ENCODE measurements at places on chromosomes 16 and 17.

DNA sequence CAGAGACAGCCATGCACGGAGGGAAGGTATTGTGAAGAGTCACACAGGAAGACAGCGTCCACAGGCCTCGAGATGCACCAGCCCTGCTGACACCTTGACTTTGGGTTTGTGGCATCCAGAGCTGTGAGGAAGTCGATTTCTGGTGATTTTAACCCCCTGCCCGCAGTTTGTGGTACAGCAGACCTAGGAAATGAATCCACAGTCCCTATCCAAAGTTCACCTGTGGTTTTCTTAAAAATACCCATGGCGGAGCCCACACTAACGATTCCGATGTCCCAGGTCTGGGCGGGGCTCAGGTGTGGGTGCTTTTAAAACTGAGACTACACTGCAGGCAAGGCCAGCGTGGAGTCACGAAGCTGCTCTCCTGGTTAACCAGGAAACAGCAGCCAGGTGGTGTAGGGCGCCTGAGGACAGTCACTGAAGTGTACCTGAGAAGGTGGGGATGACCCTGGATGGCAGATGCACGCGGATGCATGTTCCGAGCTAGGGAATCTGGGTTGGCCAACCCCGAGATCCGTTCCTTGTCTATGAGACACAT is 14.4 kb upstream of the MEAK7 start:
- peak; percentile 76 for DNase-seq

GRCh38 chr16:79598348-79599181 is 2.0 kb downstream of the MAF start:
- peak; percentile 55 for DNase-seq

DNA sequence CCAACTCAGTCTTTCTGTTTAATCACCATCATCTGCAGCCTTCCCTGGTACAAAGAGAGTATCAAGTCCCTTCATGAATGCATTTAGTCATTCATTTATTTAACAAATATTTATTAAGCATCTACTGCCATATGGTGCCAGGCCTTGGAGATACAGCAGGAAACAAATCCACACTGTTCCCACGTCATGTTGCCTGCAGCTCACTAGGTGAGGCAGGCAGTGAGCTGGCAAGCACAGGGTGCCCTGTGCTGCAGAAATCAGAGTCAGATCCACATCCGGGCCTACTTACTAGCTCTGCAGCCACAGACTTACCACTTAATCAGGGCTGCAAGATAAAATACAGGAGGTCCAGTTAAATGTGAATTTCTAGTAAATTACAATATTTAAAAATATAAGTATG is 38.5 kb upstream of the CES5A start:
- no peak for DNase-seq

- DNase-seq: no peak
Measured at GRCh38 chr16:67397812-67398545, 4.7 kb upstream of the TPPP3 start.

- DNase-seq: no peak
Measured at GRCh38 chr16:58123896-58124600, 5.1 kb downstream of the CFAP20 start.

GRCh38 chr17:7146115-7146514 is 31.5 kb upstream of the ASGR2 start:
- DNase-seq: no peak

GRCh38 chr17:19369846-19370492 is 7.4 kb upstream of the B9D1 start:
- DNase-seq: peak; percentile 39

- DNase-seq: no peak
Measured at GRCh38 chr17:51496378-51496777, 236.0 kb downstream of the UTP18 start.

DNA sequence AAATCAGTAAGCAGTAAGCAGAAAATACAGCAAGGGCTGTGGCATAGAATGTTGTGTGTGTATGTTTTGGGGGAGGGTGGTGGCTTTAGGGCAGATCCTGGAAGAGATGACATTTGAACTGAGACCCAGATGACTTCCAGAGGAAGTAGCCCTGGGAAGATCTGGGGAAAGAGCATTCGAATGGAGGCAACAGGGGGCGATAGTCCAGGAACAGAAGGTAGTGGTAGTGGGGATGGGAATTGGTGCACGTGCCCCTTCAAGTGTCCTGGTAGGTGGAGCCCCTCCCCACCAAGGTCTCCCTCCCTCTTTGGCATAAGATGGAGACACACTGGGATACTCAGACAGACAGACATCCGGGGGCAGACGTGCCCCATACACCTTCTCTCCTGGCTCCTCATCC is 14.1 kb downstream of the ARHGEF15 start:
- DNase-seq: no peak

DNA sequence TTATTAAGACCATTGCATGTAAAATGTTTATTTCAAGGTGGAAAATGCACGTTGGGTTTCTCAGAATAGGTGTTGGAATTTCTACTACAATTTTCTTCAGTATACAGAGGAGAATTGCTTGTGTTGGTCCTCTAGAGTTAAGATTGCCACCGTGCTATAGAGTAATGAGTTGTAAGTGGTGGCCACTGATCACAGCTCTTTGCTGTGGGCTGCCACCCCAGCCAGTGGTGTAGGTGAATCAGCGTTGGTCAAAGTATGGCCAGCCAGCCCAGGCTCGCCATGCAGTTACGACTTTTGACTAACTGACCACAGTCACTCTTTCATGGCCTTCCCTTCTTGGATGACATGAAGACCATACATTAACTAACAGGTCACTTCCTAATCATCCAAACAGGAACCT is 12.6 kb upstream of the PRKAR1A start:
- no peak for DNase-seq

GRCh38 chr16:81719993-81720392 is 59.1 kb upstream of the PLCG2 start:
- DNase-seq: no peak

GRCh38 chr16:1674751-1675664 is 3.1 kb upstream of the JPT2 start:
- no peak for DNase-seq

- no peak for DNase-seq
Measured at GRCh38 chr17:73972901-73973300, 230.6 kb upstream of the RPL38 start.

GRCh38 chr17:55546481-55546880 is 35.2 kb upstream of the SMIM36 start:
- no peak for DNase-seq

DNA sequence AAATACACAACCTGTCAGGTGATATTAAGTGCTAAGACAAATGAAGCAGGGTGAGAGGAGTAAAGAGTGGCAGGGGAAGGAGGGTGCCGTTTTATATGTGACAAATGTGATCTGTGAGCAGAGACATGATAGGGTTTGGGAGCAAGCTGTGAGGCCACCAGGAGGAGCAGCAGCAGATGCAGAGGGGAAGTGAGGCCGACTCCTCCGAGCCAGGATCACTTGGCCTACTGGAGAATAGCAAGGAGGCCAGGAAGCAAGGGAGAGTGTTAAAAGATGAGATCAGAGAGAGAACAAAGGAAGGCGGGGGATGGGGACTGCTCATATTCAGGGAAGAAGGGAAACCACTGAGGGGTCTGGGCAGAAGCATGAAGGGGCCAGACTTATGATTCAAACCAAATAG is 129.4 kb downstream of the TANGO6 start:
- no peak for DNase-seq

- DNase-seq: no peak
Measured at GRCh38 chr17:27917000-27917399, 23.8 kb upstream of the LYRM9 start.

DNA sequence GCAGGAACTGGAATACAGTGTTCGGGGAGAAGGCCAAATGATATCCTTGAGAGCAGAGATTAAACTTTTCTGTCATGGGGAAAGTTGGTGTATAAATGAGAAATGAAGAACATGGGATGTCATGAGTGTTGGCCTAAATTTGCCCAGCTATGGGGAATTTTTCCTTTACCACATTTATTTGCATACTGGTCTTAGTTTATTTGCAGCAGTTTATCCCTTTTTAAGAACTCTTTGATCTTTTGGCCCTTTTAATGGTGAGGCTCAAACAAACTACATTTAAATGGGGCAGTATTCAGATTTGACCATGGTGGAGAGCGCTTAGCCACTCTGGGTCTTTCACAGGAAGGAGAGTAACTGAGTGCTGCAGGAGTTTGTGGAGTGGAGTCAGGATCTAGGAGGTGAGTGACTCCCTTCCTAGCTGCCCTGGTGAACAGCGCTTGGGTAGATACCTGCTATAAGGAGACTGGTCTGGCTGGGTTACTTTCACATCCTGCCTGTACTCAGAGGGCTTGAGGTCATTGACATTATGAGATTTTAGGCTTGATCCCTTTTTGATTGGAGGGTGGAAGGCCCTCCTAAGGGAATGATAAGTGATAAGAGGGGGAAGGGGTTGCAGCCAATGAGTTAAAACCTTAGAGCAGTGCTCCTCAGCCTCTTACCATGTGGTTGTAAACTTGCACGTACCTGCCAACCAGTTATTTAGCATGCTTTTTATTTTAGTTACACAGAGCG is 10.7 kb downstream of the PYCARD start:
- no peak for DNase-seq

DNA sequence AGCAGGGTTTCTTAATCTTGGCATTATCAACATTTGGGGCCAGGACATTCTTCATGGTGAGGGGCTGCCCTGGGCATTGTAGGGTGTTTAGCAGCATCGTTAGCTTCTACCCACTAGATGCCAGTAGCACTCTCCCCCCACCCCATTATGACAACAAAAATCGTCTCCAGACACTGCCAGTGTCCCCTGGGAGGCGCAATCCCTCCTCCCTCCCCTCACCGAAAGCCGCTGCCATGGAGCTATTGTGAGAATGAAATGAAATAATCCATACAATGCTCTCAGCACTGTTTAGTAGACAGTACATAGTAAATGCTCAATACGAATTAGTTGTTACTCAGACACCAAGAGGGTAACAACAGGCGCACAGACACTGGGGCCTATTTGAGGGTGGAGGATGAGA is 502.9 kb downstream of the NPIPA7 start:
- DNase-seq: no peak

- no peak for DNase-seq
Measured at GRCh38 chr17:49834118-49834743, 13.6 kb downstream of the TAC4 start.

GRCh38 chr17:67837965-67838364 is 12.7 kb downstream of the BPTF start:
- DNase-seq: no peak

DNA sequence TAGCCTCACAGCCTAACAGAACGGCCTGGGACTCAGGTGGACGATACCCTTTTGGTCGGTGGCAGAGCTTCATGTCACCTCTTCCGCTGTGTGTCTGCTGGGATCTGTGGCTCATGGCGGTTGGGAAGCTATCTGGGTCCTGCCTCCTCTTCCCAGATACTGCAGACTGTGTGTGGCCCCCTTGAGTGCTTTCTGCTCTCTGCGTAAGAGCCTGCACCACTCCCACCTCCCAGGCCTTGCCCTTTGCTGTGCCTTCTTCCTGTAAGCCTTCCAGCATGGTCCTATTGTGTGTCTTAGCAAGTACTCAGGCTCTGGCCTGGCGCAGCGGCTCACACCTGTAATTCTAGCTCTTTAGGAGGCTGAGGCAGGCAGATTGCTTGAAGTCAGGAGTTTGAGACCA is 17.5 kb upstream of the ADCY7 start:
- no peak for DNase-seq

DNA sequence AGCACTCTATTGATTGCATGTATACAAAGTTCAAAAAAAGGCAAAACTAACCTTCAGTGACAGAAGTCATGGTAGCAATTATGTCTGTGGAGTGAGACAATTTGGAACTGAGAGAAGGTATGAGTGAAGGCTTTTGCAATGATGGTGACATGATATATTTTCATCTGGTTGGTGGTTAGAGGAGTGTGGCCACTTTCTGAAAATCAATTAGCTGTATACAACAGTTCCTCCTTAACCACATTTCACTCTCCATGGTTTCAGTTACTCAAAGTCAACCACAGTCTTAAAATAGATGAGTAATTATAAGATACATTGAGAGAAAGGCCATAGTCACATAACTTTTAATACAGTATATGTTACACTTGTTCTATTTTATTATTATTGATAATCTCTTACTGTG is 26.2 kb downstream of the ADAMTS18 start:
- DNase-seq: no peak

DNA sequence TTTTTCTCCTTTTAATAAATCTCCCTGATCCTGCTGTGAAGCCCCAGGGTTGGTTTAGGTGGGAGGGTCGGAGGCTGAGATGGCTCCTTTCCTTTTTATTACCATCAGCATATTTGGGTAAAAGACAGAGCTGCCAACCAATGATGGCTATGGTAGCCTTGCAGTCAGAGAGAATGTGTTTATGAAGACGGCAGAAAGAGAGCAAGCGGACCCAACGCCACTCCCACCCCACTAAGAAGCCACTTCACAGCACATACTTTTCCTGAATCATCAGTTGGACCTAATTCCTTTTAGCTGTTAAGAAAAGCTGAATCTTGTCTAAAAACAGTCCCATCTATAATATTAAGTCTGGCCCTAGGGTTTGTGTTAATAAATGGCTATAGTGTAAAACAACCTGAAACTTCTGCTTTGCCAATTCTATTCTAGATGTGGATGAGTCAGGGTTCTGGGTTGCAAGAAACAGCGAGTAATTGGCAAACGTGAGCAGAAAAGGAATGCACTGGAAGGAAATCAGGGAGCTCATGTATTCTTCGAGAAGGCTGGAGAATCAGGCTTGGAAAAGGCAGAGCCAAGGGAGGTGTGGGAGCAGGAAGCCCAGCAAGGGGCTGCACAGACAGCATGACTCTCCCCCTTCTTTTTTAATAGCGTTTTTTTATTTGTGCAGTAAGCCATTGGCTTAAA is 34.0 kb upstream of the PRKCA start:
- DNase-seq: no peak

Data from CD4-positive, alpha-beta T cell treated with Interleukin-17A for 4 hours (primary cell).